Activated CD4-positive, alpha-beta T cell treated with anti-CD3 and anti-CD28 coated beads, Interleukin-2, amount 50 U/mL, for 4 hours (primary cell): ENCODE measurements at places on chromosomes 4 and X.

GRCh38 chrX:10021461-10022272, 54.5 kb downstream of the CLDN34 start:
- no peak for DNase-seq

DNA sequence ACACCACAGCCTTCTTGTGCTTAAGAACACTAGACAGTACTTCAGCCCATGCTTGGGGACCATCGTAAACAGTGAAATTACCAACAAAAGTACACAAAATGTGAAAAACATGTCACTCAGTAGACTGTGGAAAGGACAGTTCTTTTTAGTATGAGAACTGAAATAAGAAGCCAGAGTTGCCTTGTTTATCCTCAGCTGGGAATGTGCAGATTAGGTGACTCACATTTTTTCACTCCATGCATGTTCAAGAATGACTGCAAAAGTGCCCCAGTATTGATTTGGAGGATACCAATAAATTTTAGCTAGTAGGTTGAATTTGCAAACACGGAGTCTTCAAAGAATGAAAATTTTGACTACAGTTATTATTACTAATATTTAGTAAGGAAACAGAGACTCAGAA, 23.1 kb upstream of the BMP3 start:
- DNase-seq = no peak

DNA sequence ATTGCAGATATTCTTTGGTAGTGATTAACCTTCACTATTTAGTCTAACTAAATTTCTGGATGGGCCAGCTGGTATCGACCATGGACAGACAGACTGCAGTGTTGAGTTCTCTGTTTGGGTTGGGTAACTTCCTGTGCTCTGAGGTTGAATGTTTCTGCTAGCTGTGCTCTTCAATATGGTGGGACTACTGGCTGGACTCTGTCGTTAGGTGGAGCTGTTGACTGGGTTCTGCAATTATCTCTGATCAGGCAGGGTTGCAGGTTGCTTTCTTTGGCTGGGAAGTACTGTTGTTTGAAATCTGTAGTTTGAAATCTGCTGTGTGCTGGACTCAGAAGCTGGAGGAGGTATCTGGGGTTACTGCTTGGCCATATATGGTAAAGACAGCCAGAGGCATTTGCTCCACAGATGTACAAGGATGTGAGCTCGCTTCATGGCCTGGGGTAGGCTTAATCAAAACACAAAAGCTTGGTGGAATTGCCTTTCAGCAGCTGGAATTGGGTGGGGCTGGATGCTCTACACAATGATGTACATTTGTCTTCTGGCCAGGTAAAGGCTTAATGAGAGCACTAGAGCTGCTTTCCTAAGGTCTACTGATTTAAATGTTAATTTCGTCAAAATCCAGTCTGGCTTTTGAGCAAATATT, 1472.0 kb downstream of the FAM133A start:
- no peak for DNase-seq

- DNase-seq = no peak
Measured at GRCh38 chr4:137451172-137451825, 81.0 kb downstream of the PCDH18 start.

DNA sequence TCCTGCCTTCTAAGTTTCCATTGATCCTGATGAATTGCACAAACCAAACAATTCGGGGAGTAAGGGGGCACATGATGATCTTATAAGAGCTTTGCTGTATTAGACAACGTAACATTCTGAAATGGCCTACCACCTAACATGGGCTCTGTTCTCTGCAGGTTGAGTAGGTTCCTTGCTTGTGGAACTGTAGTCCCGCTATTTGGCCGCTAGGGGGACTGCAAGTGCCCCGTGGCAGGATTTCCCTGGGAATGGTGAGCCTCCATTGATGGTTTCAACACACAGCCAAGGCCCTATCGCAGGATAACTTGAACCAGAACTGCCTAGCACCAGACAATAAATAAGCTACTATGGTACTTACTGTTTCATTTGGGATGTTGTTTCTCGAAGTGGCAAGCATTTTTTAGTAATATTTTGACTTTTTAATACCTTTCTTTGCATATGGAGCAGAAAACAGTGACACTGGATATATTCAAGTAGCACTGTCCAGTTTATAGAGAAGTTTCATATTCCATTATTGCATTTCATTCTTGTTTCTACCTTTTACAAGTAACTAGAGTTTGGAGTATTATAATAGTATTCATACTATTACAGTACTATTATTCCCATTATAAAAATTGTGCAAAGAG, 11.9 kb downstream of the AR start:
- no peak for DNase-seq

GRCh38 chr4:100977746-100978397, 369.5 kb downstream of the PPP3CA start:
- no peak for DNase-seq

DNA sequence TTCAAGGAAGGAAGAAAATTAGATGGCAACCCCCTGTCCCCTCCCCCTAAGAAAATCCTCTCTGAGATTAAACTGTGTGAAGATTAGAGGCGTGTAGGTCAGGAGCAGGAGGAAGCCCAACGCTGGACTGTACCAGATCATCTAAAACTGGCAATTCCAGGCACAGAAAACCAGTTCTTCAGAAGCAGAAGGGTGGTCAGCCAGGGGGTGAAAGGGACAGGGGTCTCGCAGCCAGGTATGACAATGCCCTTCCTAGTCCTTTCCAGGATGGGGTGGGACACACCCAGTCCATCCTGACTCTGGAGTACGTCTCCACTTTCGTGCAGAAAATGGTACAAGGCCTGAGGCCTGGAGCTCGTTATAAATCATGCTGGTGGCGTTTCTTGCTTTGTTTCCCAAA, 3.3 kb upstream of the RHOH start:
- DNase-seq = no peak

GRCh38 chrX:118432799-118433198, 62.8 kb upstream of the DOCK11 start:
- no peak for DNase-seq

DNA sequence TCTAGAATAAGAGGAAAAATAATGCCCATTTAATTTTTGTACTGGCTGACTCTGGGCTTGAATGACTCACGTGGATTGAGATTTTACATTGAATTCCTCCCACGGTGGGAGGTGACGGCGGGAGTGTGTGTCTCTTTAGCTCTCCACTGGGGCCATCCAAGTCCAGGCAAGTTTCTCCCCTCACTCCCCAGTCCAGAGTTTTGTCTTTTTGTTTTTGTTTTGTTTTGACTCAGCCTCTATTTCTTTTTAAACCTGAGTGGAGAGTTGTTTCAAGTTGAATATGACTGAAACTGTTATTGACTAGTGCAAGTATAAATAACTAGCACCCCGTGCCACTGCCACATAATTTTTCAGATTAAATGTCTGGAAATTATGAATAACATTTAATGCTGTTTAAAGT, 13.6 kb downstream of the CHST7 start:
- no peak for DNase-seq

DNA sequence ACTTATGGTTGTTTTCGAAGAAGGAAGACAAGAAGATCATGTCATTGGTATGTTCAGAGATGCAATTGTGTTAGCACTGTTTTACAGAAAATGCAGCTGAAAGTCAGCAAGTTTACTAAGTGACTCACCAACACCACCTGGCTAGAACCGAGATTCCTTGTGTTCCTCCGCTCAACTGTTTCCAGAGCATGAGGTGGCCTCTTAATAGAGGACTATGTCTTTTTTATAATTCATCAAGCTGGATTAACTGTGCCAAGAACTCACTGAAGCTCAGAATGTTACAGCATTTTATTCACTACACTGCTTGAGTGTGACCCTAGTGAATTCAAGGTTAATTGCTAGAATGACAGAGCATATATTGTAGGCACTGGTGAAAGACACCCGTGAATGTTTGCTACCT, 1573.5 kb upstream of the TENM3 start:
- no peak for DNase-seq

DNA sequence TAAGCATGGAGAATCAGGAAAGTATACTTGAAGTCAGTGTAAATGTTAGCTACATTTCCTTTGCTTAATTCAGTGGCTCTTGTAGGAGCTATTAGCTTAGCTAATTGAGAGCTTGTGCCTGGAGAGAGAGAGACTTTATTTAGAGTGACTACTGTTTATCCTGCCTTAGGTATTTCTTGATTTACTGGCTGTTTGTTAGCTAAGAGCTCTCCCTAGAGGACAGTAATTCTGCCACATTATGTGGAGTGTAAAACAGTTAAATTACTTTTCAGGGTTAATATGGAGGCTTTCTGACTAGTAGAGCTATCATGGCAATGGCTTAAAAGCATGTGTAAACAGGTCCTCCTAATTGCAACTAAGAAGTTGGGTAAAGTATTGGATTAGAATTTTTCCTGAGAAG, 306.5 kb upstream of the TECRL start:
- DNase-seq = no peak

GRCh38 chrX:135264206-135264605, 12.3 kb downstream of the ETDA start:
- no peak for DNase-seq

- DNase-seq = no peak
Measured at GRCh38 chr4:114497116-114497515, 101.5 kb upstream of the UGT8 start.

DNA sequence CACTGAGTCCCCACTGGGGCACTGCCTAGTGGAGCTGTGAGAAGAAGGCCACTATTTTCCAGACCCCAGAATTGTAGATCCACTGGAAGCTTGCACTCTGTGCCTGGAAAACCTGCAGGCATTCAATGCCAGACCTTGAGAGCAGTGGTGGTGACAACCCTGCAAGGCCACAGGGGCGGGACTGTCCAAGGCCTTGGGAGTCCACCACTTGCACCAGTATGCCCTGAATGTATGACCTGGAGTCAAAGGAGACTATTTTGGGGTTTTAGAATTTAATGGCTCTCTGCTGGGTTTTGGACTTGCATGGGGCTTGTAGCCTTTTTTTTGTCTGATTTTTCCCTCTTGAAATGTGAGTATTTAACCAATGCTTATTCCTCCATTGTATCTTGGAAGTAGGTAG, 145.8 kb downstream of the MSN start:
- no peak for DNase-seq

DNA sequence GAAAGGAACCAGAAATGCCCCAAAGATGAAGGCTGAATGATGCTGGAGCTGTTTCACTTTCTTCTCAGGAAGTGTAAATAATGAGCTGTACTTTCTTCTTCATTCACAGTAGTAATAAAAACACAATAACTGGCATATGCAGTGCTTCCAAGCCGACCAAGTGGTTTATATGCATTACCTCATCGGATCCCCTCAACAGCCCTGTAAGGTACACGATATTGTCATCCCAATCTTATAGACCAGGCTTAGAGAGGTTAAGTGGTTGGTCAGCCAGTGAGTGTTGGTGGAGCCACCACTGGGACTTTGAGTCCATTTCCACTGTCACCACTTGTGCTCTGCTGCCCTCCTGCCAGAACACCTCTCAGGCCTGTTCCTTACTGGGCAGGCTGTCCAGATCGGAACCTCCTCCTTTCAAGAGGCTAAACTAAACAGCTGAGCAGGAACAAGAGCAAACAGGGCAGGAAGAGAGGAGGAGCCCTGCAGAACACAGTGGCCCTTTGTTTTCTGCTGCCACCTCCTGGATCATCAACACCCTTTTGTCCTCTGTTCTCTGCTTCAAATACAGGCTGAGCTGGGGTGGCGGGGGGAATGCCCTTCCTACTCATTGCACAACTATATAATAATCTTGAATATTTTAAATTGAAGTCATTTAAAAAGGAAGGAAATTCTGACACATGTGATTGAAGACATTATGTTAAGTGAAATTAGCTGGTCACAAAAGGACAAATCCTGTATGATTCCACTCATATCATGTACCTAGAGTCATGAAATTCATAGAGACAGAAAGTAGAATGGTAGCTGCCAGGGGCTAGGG, 112.5 kb upstream of the ATP6AP2 start:
- peak; percentile 4 for DNase-seq

DNA sequence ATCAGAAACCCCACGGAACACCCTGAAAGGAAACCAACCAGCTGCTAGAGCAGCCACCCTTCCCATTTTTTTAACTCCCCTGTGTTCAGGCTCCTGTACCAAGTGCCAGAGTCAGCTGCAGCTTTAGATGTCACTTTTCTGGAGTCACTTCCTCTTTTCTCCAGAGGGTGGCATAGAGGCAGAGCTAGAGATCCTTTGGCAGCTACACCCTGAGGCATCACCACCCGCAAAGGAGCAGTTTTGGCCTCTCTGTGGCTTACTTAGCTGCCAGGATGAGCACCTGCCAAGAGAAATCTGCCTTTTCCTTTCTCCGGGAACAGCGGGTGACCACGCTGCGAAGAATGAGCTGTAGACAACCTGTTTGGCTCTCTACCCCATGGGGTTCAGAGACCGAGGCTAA, 58.0 kb upstream of the CHRDL1 start:
- no peak for DNase-seq

DNA sequence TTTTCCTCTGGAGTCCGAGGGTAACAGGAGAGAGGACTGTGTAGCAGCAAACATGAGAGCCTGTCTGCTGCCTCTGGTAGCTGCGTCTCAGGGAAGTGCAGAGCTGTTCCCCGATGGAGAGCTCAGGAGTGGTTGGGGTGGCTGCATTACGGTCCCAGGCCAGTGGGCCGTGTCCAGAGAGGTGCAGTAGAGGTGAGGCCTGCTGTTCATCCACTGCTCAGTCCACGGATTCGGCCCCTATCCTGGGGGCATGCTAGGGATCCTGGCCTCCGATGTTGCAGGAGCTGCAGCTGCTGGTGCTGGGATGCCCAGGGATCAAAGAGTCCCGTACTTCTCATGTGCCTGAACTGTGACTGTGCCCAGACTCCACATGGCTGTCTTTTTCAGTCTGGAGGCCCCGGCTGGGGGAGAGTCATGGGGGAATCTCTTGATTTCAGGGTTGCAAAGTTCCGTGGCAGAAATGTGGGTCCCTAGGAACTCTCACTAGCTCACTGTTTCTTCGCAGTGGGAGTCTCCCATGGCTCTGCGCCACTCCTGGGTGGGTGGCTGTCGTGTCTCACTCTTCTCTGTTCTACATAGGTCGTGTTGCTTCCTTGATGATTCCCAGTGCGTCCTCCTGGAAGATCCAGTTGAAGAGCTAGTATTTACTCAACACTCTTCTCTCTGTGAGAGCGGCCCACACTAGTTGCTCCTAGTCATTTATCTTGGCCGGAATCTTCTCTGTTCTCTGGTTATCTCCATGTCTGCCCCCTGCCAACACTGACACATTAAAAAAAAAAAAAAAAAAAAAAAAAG, 109.5 kb upstream of the CENPE start:
- no peak for DNase-seq
